ENCODE measurements at places on chromosomes 2 and 18.

DNA sequence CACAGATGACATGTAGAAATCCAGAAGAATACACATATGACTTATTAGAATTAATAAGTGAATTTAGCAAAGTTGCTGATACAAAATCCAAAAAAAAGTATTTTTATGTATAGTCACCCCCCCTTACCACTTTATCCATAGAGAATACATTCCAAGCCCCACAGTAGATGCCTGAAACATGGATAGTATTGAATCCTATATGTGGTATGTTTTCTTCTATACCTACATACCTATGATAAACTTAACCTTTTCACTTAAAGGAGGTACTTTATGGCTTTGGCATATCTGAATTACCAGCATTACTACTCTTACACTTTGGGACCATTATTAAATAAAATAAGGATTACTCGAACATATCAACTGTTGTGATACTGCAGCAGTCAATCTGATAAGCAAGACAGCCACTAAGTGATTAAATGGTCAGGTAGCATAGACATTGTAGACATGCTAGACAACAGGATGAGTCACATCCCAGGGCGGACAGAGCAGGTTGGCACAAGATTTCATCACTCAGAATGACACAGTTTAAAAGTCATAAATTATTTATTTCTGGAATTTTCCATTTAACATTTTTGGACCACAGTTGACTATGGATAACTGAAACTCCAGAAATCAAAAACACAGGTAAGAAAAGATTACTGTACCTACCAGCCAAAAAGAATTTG is 208.2 kb upstream of the CHAC2 start:
- no peak for DNase-seq

DNA sequence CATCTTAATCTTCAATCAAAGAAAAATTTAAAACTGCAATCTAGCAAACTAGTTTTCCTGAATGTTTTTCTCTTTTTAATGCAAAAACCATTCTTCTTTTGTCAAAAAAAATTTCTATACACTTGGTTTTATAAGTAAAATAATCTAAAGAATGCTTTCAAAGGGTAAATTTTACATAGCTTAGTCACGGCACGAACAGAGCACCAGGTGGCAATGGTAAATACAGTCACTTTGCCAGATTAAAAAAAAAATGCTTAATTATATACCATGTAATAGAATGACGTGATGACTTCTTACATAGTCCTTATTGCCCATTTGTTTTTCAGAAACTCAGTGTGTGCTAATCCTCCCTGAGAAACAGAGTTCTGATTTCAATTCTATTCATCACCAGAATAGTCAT is 10.4 kb downstream of the FEZ2 start:
- no peak for DNase-seq

GRCh38 chr2:61436092-61436491 is 34.8 kb downstream of the USP34 start:
- DNase-seq = no peak

DNA sequence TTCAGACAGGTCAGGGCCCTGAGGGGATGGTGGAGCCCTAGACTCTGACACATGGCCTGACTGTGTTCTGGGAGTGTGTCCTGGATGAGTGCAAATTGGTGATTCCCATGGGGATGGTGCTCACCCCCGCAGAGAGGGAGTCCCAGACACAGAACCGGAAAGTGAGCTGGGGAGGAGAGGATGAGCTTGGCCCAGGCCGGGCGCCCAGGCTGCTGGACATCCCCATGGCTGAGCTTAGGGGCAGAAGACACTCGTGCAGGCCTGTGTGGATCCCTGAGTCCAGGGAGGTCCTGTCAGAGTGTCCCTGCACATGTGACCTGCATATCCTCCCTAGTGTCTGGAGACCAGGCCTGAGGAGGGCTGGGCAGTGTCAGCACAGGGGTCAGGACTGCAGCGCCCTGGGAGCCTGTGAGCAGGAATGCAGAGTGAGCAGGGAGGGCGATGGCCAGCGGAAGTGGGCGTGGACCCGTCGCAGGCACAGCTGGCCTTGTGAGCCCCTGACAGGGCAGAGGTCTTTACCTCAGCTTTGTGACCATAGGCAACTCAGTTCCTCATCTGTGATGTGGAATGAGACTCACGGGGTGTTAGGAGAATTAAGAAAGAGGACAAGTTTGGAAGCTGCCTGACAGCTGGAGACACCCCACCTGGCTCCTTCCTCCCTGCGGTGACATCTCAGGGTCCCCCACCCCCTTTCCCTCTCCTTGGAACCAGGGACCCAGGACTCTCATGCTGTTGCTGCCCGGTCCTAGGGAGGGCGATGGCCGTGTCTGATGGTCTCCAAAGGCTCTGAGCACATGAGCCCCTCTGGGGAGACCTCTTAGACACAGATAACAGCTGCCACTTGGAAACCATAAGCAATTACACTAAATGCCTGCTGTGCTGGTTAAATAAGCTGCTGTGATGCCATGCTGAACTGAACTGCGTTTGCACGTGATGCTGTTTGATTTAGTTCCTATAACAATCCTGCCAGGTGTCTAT is 62.6 kb upstream of the HS6ST1 start:
- DNase-seq = no peak

GRCh38 chr18:40939656-40940515 is 1015.1 kb upstream of the PIK3C3 start:
- no peak for DNase-seq

- DNase-seq = no peak
Measured at GRCh38 chr2:56681659-56682396, 498.0 kb downstream of the CCDC85A start.

DNA sequence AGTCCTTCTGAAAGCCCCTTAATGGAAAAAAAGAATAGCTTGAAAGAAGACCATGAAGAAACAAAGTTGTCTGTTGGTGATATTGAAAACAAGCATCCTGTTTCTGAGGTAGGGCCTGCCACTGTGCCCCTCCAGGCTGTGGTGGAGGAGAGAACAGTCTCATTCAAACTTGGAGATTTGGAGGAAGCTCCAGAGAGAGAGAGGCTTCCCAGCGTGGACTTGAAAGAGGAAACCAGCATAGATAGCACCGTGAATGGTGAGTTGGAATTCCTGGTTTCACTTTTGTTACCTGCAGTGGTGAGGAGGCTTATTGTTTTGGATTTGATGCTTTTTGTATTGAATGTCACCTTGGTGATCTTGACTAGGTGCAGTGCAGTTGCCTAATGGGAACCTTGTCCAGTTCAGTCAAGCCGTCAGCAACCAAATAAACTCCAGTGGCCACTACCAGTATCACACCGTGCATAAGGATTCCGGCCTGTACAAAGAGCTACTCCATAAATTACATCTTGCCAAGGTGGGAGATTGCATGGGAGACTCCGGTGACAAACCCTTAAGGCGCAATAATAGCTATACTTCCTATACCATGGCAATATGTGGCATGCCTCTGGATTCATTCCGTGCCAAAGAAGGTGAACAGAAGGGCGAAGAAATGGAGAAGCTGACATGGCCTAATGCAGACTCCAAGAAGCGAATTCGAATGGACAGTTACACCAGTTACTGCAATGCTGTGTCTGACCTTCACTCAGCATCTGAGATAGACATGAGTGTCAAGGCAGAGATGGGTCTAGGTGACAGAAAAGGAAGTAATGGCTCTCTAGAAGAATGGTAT is 13.3 kb downstream of the SLC20A1 start:
- no peak for DNase-seq

DNA sequence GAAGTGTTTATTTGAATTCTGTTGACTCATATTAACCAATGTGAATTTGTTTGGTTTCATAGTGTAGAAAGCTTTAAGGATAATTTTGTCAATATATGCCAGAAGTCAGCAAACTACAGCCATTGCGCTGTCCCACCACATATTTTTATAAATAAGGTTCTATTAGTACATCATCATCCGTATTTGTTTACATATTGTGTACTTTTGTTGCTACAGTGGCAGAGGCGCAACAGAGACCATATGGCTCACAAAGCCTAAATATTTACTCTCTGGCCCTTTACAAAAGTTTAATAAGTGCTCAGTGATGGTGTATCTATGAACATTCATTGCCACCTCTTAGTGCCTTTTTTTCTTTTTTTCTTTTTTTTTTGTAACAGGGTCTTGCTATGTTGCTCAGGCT is 6.4 kb downstream of the ERLEC1 start:
- DNase-seq = no peak

DNA sequence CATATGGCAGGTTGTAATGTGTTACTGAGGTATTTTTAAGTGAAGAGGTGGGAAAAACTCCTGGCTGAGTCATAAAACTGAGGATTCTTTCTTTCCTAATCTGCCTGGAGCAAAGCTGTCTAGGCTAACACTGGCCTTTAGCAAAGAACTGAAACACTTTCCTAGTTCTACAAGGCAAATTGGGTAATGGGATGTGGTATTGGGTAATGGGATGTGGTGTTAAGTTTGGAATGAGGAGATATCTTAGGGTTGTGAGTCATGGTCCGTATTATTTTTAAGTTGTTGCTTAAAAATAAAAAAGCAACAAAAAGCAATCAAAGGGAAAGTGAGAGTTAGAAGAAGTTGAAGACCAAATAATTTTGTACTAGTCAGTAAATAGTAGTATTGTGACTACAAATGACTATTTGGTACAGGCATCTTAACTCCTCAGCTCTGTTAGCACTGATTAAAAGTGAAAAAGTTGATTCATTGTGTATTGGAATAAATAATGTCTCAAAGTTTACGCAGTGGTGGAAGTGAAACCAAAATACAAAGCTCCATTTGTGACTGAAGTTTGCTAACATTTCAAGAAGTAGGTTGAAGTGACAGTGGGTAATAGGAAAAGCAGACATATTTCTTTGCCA is 216.8 kb downstream of the CAMKMT start:
- no peak for DNase-seq
